ENCODE measurements at places on chromosomes 11 and 22.

GRCh38 chr11:19889531-19889930, 176.9 kb downstream of the NAV2 start:
- DNase-seq, result no peak

DNA sequence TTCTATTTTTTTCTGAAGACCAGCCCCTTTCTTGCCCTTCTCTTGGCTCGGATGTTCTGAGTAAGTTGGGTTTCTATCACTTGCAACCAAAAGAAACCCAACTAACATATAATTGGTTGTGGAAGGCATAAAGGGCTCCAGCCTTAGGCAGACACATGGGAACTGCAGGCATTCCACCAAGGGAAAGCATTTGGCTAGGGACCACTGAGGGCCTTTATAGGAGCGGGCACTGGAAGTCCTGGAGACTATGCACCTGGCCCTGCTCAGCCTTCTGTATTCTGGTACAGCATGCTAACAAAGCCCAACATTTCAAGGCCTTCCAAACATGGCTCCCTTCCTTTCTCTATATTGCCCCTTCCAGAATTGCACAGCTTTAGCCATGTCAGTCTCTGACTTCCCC, 17.6 kb upstream of the LMO1 start:
- DNase-seq, result no peak

DNA sequence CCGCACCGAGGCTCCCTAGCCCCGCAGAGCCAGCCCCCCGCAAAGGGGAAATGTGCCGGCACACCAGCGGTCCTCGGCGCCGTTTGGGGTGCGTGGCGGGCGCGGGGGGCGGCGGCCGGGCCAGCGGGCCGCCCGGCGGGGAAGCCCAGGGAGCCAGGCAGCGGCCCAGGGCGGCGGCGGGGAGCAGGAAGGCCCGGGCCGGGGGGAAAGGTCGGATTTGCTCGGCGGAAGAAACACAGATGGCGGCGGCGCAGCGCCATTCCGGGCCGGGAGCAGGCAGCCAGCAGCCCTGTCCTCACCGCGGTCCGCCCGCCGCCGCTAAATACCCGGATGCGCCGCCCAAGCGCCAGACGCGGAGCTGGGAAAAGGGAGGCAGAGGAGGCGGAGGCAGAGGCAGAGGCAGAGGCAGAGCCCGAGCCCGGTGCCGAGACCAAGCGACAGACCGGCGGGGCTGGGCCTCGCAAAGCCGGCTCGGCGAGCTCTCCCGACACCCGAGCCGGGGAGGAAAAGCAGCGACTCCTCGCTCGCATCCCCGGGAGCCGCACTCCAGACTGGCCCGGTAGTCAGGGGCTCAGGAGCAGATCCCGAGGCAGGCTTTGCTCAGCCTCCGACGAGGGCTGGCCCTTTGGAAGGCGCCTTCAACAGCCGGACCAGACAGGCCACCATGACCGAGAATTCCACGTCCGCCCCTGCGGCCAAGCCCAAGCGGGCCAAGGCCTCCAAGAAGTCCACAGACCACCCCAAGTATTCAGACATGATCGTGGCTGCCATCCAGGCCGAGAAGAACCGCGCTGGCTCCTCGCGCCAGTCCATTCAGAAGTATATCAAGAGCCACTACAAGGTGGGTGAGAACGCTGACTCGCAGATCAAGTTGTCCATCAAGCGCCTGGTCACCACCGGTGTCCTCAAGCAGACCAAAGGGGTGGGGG, 2.6 kb upstream of the GCAT start:
- DNase-seq, result peak; percentile 70

DNA sequence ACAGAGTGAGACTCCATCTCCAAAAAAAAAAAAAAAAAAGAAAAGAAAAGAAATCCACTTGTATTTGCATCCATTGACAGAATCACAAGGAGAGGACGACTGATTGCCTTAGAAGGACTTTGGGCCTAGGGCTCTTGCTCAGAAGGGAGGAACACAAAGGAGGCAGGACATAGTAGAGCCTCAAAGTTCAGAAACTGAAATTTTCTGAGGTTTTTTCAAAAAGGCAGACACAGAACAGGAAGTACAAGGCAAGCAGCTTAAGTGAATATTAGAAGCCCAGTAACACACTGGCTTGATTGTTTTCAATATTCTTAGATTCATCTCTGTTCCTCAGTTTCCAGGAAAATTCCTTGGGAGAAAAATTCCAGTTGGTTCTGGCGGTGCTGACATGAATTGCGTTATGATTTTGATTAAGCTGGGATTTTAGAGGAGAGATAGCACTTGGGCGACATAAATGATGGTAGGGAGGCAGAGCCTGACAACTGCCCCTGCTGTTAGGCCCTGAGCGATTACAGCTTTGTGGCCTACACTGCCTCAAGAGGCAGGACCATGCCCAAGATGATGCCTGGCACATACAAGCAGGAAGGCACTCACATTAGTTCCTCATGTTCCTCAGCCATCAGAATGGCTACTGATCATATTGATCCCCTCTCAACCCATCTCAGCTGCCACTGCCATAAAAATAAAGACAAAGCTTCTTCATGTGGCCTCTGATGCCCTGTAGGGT, 15.3 kb downstream of the CLPB start:
- no peak for DNase-seq

DNA sequence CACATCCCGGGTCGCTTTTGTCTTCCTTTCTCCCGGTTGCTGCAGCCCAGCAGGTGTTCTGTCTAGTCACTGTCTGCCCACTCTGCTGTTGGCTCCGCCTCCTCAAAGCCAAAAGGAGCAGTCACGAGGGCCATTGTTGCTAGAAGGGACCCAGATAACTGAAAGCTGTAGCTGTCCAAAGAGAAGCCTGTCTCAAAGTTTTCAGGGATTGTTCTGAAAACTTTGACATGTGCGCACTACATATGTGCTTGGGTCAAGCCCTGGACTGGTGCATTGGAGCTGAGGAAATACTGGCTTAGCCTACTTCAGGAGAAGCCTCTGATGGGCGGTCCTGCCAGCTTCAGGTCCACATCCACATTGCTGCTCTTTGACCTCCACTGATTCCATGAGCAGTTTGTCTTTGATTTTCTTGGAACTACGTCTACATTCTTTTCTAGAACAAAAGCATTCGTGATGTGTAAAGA, 8.8 kb upstream of the OR2AT4 start:
- DNase-seq, result no peak

- DNase-seq, result no peak
Observed at GRCh38 chr11:61551634-61552033, 29.2 kb downstream of the SYT7 start.

DNA sequence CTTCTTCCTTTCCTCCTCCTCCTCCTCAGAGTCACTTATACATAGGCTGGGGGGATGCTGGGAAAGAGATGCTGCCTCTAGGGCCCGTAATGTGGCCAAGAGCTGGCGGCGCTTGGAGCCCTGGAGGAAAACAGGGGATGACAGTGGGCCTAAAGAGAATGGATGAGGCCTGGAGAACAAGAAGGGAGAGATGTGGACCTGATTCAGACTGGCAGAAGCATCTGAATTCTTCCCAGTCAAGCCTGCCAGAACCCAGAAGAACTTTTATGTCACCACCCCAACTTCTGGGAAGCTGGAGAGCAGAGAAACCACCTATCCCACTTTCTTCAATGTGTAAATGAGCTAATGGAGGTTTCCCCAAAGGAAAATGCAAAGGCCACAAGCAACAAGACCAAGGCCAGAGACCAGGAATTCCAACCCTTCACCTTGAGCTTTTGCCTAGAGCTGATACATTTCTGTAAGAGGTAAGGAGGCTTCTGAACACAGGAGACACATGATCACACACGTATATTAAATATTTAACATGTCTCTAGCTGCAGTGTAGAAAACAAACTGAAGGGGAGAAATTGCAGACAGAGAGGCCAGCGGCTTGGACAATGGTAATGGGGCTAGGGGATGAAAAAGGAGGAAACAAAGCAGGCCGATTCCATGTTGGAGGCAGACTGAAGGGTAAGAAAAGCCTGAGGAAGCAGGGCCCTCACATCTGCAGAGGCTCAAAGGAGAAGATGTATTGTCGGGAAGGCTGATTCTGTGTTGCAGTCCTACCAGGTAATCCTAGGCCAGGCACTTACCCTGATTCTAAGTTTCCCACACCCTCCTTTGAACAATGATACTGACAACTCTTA, 1.1 kb downstream of the RRP8 start:
- DNase-seq, result no peak

DNA sequence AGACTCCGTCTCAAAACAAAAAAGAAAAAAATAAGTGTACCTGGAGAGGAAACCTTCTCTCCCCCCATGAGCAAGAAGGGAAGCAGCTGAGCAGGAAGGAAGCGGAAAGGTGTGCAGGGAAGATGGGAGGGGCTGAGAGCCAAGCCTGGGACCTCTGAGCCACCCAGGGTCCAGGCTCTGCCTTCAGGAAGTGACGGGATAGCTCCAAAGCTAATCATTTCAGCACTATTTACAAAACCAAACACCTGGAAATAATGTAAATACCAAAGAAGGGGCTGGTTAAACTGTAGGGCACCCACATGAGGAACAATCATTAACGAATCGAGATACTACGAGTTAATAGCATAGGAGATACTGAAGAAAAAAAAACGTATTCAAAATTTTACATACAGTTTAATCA, 27.9 kb downstream of the ARRB1 start:
- DNase-seq, result no peak

DNA sequence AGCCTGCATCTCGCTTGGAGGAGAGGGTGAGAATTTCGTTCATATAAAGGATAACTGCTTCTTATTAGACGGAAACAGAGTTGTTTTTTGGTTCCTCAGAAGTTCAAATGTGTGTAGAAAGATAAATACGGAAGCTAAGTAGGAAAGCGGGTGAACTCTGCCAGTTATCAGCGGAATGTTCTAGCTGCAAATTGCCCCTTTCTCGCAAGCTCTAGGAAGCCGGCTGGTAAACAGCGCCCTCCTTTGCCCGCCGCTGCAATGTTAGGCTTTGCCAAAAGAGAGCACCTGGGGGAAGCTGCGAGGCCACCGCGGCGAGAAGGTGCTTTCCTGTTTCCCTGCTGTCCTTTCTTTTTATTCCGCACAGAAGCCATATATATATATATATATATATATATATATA, 67.0 kb downstream of the IGLL5 start:
- no peak for DNase-seq

GRCh38 chr22:41001722-41002122, 50.5 kb downstream of the RBX1 start:
- DNase-seq, result no peak

DNA sequence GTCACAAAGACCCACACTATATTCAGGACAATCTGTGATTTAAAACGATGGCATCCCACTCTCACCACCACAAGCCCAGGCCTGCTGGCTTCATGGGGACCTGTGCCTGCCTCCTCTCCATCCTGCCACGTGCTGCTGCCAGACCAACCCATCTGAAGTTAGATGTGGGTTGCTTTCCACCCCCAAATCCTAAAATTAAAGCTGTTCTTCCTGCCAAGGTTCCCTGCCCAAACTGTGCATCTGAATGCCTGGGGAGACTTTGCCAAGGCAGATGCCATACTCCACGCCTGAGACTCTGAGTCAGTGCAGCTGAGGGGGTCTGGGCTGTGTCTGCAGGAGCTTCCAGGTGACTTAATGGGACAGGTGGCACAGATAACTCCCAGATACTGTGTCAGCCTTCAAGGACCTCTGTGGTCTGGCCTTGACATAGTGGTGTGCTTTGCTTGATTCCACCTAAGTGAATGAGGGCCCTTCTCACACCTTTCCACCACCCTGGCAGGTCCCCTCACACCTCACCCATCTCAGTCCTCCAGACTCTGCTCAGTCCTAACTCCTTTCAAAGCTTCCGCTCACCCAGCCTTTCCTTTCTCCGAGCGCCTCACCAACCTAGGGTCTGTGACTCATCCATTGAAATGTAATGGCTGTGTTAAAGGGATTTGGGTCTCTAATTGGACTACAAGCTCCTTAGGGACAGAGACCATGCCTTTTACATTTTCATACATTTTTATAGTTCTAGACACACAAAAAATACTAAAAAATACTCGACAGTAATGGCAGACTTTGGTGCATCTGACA, 18.6 kb downstream of the ADAMTS8 start:
- DNase-seq, result no peak

- peak; percentile 40 for DNase-seq
Observed at GRCh38 chr11:94128291-94128745, 323 bp upstream of the PANX1 start.

DNA sequence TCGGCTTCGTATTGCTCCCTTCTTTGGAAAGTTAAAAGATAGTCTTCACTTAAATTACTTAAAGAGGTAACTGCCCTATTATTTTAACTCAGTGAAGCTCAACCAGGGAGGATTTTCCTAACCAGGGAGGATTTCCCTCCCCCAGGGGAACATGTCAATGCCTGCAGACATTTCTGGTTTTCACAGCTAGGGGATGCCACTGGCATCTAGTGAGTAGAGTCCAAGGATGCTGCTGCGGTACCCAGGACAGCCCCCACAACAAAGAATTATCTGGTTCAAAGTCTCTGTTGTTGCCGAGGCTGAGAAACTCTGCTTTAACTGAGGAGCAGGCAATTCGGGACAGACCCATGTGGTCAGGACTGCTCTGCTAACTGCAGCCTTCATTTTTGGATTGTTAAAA, 82.2 kb downstream of the DEPDC5 start:
- DNase-seq, result no peak

GRCh38 chr22:39906207-39906606, 5.3 kb downstream of the GRAP2 start:
- no peak for DNase-seq

- DNase-seq, result no peak
Observed at GRCh38 chr22:41405588-41405987, 23.8 kb downstream of the TEF start.

- DNase-seq, result no peak
Observed at GRCh38 chr11:14350215-14350614, 8.8 kb downstream of the RRAS2 start.

DNA sequence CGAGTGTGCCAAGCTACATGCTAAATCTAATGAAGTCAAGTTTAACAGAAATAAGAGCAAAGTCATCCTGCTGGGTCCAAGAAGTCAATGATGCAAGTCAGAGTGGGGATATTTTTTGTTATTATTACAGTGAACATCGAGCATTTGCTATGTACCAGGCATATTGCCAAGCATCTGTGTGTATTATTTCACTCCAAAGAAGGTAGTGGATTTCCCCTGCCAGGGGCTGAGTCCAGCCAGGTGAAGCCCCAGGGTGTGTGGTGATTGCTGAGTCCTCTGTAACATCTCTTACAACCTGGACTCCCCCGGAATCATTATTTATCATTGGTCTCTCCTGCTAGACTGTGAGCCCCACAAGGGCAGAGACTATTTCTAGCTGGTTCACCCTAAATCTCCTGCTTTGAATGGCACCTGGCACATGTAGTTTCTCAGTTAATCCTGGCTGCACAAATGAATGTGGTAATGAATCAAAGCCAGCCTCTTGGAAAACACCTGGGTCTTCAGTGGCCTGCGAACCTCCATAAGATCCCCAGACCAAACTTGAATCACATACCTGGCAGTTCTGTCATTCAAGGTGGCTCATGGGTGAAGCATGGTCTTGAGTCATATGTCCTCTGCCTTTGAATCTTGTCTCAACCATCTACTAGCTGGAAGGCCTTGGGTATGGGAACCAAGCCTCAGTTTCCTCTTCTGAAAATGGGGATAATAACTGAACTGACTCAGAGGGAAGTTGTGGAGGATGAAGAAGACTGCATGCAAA, 549.2 kb downstream of the MIAT start:
- no peak for DNase-seq
